ENCODE measurements at places on chromosomes 3 and 15. TPM values are rescaled to one million over a fixed set of nuclear protein-coding genes. Genes with fewer than 3 reads are reported as not detected.

BOC gene
- 10.6 TPM for total RNA-seq

GOLGA6C gene
- total RNA-seq: not detected

DNA sequence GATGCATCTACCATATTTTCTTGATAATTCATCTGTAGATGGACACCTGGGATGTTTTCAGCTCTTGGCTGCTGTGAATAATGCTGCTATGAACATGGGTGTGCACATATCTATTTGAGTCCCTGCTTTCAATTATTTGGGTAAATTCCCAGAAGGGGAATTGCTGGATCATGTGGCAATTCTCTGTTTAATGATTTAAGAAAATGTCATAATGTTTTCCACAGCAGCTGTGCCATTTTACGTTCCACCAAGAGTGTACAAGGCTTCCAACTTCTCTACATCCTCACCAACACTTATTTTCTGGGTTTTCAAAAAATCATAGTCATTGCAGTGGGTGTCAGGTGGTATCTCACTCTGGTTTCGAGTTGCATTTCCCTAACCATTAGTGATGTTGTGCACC lies 64.4 kb downstream of the NSMCE3 start:
- no peak for DNase-seq

TTBK2 gene
- total RNA-seq: 17.3 TPM

Measured in fibroblast of villous mesenchyme (primary cell).